ENCODE measurements at places on chromosomes 4 and X. TPM values are rescaled to one million over a fixed set of nuclear protein-coding genes. Genes with fewer than 3 reads are reported as not detected.

- no peak for DNase-seq
- no peaks in the 10 kb centered on the region for H3K36me3 ChIP-seq
- no peak overlapping the region for H3K27ac ChIP-seq
Observed at GRCh38 chr4:94562285-94562684, 110.5 kb downstream of the PDLIM5 start.

GRCh38 chrX:128676651-128677050, 624.4 kb upstream of the ACTRT1 start:
- DNase-seq = no peak
- no peak overlapping the region for H3K4me3 ChIP-seq
- H3K4me1 ChIP-seq = no peaks in the 10 kb centered on the region
- no peaks in the 10 kb centered on the region for H3K27me3 ChIP-seq
- no peak overlapping the region for H3K27ac ChIP-seq
- H3K36me3 ChIP-seq = no peaks in the 10 kb centered on the region

DNA sequence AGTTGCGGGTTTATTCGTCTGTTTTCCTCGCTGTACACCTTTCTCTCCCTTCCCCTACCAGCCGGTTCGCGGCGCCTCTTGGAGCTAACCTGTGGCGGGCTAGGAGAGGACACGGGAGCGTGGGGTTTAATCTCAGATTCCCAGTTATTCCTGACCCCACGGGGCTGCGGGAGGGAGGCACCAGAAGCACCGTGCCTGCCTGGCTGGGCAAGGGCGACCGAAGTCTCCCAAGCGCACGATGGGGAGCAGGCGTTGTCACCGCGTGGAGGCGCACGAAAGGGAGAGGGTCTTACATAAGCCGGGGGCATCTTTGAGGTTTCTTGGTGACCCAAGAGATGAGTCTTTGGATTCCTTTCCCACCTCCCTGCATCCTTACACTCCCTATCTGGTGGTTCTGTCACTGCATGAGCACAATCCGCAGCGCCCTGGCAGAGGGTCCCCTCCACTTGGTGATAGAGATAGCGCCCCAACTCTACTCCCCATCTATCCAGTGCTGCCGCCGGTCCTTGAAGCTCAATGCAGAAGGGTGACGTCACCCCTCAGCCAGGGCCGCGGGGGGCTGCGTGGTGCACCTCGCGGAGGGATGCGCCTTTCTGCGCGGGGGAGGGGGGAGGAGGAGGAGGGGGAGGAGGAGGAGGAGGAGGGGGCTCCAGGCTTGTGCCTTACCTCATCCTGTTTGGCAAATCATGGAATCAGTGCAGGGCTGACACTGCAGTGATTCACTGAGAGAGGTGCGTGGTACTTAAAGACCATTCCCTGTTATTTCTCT, 793 bp downstream of the TSPAN7 start:
- no peak overlapping the region for H3K4me3 ChIP-seq
- no peaks in the 10 kb centered on the region for H3K36me3 ChIP-seq
- H3K4me1 ChIP-seq = peaks cover 5% of the 10 kb centered on the region
- no peak overlapping the region for H3K27ac ChIP-seq
- peak; percentile 25 for DNase-seq
- no peaks in the 10 kb centered on the region for H3K27me3 ChIP-seq

DNA sequence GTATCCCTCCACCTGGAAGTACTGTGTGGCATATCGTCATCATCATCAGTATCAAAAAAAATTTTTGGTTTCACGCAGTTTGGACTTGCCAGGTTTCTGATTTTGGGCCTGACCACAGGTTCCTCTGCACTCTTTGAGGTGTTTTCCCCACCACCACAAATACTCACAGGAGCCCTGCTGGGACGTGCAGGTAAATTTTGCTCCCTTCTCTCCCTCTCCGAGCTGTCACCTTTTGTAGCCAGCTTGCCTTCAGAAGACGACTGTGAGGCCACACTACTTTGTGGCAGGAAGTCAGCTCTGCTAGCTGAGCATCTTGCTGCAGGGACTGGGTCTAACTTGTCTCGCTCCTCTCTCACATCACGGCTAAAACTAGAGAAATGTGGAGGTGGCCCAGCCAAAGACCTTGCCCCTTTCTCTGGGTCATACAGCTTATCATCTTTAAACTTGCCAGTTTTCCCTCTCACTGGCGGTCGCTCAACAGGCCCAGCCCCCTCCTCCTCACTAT, 2.8 kb downstream of the PJA1 start:
- H3K27ac ChIP-seq = no peak overlapping the region
- DNase-seq = no peak
- no peaks in the 10 kb centered on the region for H3K27me3 ChIP-seq
- H3K4me3 ChIP-seq = no peak overlapping the region
- H3K36me3 ChIP-seq = no peaks in the 10 kb centered on the region
- H3K4me1 ChIP-seq = peaks cover 10% of the 10 kb centered on the region

DNA sequence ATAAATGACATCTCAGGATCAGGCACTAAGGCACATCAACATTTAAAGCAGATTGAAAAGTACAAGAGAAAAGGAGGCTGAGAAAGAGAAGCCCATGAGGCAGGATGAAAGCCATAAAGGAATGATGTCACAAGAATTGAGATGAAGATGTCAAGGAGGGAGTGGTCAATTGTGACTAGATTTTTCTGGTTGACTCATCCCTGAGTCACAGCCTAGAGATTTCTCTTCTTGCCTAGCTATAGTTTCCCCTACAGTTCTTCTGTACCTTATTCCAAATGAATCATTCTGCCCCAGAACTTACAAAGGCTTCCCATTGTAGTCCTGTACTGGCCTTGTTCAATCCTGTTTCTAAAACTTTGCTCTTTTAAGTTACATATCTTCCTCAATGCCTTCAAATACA, 3.4 kb upstream of the USP53 start:
- no peaks in the 10 kb centered on the region for H3K36me3 ChIP-seq
- no peak for DNase-seq
- no peak overlapping the region for H3K27ac ChIP-seq
- peaks cover 7% of the 10 kb centered on the region for H3K4me1 ChIP-seq
- H3K4me3 ChIP-seq = no peak overlapping the region
- H3K27me3 ChIP-seq = no peaks in the 10 kb centered on the region

GRCh38 chr4:147480502-147480890, 401 bp upstream of the EDNRA start:
- H3K27ac ChIP-seq = no peak overlapping the region
- no peaks in the 10 kb centered on the region for H3K36me3 ChIP-seq
- peaks cover 6% of the 10 kb centered on the region for H3K4me1 ChIP-seq
- no peak overlapping the region for H3K4me3 ChIP-seq
- no peak for DNase-seq
- no peaks in the 10 kb centered on the region for H3K27me3 ChIP-seq

GRCh38 chr4:140151699-140152012, 2.3 kb downstream of the MAML3 start:
- H3K4me1 ChIP-seq = peaks cover 31% of the 10 kb centered on the region
- peak; percentile 93 for DNase-seq
- no peaks in the 10 kb centered on the region for H3K27me3 ChIP-seq
- peak overlapping the region; percentile 99 for H3K27ac ChIP-seq
- peak overlapping the region; percentile 61 for H3K4me3 ChIP-seq

The SOWAHB gene
- total RNA-seq = 5.6 TPM

The WAS gene
- not detected for total RNA-seq

The VCX gene
- total RNA-seq = not detected
